Fibroblast of lung (primary cell): ENCODE measurements at places on chromosomes 1 and 21. TPM values are rescaled to one million over a fixed set of nuclear protein-coding genes. Genes with fewer than 3 reads are reported as not detected.

ZBTB8B gene
- total RNA-seq, result not detected in 2 replicates

FALEC gene
- 0.83 and 1.0 TPM in 2 replicates for total RNA-seq

DNA sequence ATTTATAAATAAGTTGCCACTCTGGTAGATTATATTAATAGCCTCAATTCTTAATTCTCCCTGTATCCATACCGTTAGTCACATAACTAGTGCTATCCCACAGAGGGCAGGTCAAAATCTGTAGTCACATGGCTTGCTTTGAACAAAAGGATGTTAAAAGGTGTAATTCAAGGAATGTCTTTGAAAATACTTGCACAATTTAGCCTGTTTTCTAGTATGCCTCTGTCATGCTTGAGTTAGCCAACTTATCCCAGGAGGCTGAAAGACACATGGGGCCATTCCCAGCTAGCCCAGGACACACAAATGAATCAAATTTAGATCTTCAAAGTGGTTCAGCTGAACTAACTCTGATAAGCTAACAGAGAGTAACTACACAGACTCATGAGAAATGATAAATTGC lies 758.5 kb upstream of the NEGR1 start:
- H3K27ac ChIP-seq, result no peak overlapping the region
- no peaks in the 10 kb centered on the region for H3K27me3 ChIP-seq
- H3K36me3 ChIP-seq, result no peaks in the 10 kb centered on the region
- no peak for DNase-seq

DNA sequence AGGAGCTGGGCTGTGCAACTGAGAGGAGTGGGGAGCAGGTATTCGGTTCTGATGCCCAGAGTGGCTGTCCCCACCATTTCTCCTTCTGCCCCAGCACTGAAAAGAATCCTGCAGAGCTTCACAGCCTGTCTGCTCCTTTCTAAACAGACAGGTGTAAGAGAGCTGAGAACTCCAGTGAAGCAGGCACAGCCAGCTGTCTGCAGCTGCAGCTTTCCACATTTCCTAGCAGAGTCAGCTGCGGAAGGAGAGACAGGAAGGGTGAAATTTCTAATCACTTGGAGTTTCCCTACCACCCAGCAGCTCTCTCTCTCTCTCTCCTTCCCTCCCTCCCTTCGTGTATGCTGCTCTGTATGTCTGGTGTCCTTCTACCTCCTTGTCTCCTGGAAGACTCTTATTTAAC lies 40.5 kb upstream of the GJB5 start:
- H3K36me3 ChIP-seq, result no peaks in the 10 kb centered on the region
- no peak overlapping the region for H3K27ac ChIP-seq
- no peaks in the 10 kb centered on the region for H3K27me3 ChIP-seq

- H3K4me1 ChIP-seq, result peaks cover 14% of the 10 kb centered on the region
- no peaks in the 10 kb centered on the region for H3K27me3 ChIP-seq
- DNase-seq, result peak; percentile 81
- no peak overlapping the region for H3K27ac ChIP-seq
These were observed 35.8 kb downstream of the WNT4 start for GRCh38 chr1:22107126-22107525.
